ENCODE measurements at places on chromosomes 12 and 14. TPM values are rescaled to one million over a fixed set of nuclear protein-coding genes. Genes with fewer than 3 reads are reported as not detected.
A peak's percentile ranks its signal among the peaks of the same experiment; 100 is the strongest.

ARL6IP4 gene
- 183 TPM for polyA plus RNA-seq

- DNase-seq, result no peak
Observed at GRCh38 chr14:105375635-105376057, 22.7 kb upstream of the TEX22 start.

DNA sequence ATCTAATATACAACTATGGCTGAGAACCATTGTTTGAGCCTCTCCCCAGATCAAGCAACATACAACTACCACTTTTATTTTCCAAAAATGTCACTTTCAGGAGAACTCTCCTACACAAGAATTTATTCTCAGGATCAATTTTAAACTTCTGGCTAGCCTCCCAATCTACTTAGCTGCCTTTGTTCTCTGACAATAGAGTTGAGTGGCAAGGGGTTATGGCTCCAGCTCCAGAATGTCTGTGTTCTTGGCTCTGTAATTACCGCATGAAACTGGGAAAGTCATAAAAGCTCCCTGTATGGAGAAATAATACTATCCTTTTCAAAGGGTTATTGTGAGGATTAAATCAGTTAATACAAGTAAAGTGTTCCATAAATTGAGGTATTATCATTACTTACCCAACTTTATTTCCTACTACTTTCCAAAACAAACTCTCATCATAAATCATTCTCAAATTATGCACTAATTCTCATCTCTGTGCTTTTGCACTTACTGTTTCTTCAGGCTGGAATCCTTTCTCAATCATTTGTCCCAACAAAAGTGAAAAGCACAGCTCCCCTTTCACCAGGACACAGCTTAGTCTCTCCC is 121.9 kb downstream of the GARIN6 start:
- DNase-seq, result no peak

GRCh38 chr14:20624495-20625070 is 16.9 kb downstream of the OR6S1 start:
- peak; percentile 60 for DNase-seq

- no peak for DNase-seq
Observed at GRCh38 chr12:12986775-12987331, 13.2 kb downstream of the HEBP1 start.

GRCh38 chr14:98183556-98183955 is 1088.4 kb downstream of the BCL11B start:
- DNase-seq, result no peak

RPL10L gene
- not detected for polyA plus RNA-seq

Data from mammary epithelial cell (primary cell).